ENCODE measurements at places on chromosomes 6 and 20.

DNA sequence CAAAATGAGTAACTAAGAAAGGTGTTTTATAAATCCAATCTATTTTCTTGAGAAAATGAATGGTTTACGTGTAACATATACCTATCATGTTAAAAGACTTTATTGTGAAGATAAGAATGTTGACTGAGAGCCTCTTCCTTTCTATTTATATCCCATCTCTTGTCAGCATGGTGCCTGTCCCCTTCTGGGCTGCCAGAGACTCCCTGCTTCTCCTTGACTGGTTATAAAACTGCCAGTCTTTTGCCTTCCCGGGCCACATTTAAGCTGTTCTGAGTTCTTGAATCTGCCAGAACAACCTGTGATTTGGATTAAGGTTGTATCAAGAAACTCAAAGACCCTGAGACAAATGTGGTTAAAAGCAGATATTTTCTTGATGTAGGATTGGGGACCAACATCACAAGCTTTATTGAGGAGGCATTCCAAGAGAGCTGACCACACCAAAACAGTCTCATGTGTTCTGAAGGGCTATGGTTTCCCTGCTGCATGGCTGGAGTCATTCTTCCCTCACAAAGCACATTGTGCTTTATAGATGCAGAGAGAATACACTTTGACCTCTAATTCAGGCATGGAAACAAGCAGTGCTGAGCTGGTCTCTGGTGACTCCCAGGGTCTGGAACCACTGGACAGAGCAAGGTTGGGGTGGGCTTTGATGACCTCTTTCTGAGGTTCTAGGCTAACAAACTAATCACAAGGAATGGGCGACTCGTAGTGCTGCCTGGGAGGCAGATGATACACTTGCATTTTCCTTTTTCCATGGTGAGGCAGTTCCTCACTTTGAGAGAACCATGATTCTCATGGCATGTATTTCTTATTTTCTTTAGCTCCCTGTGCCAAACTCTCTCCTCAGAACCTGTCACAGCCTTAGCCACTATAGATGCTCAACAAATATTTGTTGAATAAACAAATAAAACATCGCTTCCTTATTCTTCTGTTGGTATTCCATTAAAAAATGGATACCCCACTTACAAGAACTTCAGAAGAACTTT lies 205.0 kb upstream of the PREP start:
- DNase-seq = no peak

DNA sequence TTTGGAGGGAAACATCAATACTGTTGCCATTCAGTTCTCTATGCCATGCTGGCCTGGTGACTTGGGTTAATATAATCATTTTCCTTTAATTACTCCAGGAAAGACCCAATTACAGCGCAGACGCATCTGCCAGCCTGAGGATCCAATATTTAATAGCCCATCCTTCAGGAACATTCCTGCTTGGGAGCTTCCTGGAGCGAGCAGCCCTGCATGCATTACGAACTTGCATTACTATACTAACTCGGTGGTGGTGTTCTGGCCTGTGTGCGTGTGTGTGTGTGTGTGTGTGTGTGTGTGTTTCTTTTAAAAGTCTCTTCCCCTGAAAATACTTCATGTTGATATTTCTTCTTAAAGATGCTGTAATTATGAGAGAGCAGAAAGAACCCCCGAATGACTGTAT lies 26.5 kb downstream of the PMEPA1 start:
- DNase-seq = no peak

DNA sequence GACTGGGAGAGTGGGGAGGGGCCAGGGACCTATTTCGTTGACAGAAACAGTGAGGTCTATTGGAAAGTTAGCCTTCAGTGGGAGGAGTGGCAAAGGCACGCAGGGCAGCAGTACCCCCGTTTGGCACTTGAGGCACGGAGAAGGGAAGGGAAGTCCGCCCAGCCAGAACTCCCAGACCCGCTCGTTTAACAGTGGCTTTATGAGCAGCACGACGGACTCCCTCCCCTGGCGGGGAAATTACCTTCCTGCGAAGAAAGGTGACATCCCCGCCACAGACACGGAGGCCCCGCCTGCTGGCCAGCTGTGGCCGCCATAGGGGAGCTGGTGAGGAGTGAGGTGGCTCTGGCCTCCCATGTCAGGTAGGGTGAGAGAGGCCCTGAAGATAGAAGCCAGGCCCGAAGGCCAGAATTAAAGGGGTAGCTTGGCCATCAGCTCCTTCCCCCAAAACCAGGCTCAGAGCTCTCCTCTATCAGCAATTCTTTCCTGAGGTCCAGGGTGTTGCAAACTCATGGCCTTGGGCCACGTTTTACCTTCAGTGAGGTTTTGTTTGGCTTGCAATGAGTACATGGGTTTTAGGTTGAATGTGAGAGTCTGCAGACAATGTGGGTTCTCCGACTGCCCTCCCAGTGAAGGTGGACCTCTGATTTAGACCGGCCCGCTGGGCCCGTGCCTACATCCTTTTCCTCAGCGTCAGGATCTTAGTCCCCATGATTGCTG lies 123.7 kb downstream of the MRPL14 start:
- no peak for DNase-seq

- DNase-seq = peak; percentile 32
These were observed 225.1 kb upstream of the FERMT1 start for GRCh38 chr20:6347916-6348315.

DNA sequence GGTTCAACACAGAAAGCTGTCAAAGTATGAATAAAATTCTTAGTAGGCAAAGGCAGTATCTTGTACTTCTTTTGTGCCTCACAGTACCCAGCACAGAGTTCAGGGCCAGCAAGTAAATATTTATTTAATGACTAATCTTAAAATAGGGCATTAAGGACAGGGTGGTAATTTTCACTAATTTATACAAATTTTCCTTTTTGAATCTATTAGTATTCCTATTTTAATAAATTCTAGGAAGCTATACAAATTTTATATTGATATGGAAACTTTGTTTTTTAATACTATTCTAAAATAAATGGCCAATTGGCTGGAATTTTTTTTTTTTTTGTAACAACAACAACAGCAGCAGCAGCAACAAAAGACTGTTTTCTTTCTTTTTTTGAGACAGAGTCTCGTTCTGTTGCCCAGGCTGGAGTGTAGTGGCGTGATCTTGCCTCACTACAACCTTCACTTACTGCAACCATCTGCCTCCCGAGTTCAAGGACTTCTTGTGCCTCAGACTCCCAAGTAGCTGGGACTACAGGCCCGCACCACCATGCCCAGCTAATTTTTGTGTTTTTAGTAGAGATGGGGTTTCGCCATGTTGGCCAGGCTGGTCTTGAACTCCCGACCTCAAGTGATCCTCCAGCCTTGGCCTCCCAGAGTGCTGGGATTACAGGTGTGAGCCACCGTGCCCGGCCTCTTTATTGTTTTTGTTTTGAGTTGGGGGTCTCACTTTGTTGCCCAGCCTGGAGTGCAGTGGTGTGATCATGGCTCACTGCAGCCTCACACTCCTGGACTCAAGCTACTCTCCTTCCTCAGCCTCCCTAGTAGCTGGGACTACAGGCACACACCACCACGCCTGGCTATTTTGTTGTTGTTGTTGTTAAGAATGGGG lies 85.2 kb downstream of the FKBP5 start:
- no peak for DNase-seq

DNA sequence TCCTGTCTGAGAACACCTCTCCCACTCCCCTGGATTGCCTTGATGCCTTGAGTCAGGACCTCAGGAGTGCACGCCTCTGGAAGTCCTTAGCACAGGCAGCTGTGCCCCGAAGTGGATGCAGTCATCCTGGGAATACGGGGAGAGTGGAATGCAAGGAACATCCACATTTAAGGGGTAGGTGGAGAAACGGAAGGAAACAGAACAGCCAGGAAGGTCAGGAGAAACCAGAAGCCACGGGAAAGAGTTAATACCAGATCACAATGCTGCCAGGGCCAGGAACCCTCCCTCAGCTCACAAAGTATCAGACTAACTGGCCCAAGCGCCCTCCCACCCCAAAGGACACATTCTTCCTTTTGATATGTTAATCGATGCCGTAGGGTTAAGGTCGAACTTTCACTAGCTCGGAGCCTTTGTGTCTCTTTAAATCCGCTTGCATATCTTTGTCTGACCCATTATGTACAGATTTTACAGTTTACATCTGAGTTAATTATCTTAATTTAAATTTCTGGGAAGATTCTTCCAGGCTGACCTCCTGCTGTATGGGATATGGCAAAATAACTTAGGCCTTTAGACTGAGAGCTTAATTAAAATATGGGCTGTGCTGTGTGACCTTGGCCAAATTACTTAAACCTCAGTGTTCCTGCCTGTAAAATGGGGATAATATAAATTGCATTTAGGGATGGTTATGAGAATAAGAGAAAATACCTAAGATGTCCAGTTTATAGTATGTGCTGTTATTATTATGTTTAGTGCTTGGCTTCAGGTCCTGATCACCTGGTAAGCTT lies 24.0 kb upstream of the CCND3 start:
- DNase-seq = no peak

DNA sequence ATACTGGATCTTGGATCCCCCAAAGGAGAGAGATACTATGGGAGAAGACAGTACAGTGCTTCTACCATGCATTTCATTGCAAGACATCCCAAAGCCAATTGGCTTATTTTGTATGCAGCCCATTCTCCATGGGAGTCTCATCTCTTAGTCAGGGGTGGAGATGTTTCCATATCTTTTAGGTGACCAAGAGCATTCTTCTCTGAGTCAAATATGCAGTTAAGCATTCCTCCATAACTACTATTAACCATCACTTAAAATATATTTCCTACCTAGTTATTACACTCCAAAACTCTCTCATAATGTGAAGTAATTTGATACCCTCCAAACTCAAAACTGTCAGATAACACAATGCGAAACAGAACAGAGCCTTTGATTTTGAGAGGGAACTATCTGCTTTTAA lies 542.6 kb downstream of the HDGFL1 start:
- no peak for DNase-seq

- no peak for DNase-seq
These were observed 98.3 kb downstream of the ELOVL5 start for GRCh38 chr6:53250176-53251032.

DNA sequence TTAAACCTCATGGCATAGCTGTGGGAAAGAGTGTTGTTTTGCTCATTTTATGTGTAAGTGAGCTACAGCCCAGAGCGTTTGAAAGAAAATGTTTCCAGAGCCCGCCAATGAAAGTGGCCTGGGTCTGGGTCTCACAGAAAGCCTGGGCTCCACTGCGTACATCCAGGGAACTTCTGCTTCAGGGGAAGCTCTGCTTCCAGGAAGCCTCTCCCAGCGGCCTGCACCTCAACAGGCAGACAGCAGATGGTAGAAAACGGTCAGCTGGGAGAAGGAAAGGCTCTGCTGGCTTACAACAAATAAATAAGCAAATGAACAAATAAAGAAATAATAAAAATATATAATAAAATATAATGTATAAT lies 270.5 kb upstream of the SUPT3H start:
- DNase-seq = no peak

GRCh38 chr20:36214684-36215256 lies 21.5 kb upstream of the AAR2 start:
- DNase-seq = no peak

GRCh38 chr6:14320332-14320731 lies 202.8 kb downstream of the CD83 start:
- no peak for DNase-seq

DNA sequence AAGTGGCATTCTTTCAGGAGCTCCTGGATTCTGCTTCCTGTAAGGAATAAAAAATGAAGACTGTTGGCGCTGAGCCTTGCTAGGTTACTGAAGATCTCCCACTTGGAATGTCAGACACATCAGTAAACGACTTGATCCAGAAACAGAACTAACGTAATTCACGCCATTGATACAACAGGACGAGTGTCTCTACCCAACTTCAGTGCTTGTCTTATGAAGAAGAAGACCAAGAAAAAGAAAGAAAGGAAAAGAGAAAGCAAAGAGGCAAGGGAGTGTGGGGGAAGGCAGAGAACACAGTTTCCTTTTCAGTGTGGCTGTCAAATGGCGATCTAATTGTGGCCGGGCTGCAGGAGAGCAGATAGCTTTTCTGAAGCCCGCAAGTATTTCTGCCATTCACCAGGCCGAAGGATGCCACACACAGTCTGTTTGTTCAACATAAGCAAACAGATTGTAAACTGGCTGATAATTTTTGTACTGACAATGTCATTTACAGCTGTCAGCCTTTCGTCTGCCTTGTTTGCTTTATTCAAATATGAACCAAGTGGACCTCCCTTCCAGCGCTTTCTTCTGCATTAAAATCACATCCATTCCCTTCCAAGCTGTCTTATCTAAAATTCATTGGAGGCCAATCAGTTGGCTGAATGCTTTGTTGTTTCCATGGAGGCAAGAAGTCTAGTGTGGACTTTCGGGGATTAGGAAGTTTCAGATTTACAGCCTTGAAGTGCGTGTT lies 180.6 kb downstream of the FOXA2 start:
- no peak for DNase-seq

- DNase-seq = no peak
These were observed 179.4 kb downstream of the ERMARD start for GRCh38 chr6:169930799-169931198.

GRCh38 chr6:166477647-166478365 lies 95.1 kb upstream of the MPC1 start:
- DNase-seq = no peak

DNA sequence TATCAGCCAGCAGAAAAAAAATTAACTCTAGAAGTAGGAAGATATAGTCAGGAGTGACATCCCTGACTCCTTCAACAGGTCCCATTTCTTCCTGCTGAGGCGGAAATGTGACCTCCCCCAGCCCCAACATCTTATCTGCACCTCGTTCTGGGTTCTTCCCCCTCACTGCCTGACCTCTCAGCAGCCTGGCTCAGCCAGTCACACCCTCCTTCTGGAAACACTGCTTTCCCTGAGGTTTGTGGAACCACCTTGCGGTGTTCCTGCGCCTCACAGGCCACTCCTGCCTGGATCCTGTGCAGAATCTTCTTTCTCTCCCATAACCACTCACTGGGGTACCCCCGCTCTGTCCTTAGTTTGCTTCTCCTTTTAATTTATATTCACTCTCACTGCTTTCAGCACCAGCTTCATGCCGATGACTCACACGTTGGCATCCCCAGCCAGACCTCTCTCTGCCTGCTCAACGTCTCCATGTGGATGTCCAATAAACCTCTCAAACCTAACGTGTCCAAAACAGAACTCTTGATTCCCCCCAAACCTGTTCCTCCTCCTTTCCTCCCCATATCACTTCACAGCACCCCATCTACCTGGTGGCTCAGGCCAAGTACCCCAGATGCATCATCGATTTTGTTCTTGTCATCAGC lies 222.8 kb upstream of the PLN start:
- DNase-seq = no peak

GRCh38 chr20:36817496-36817895 lies 43.9 kb upstream of the DSN1 start:
- DNase-seq = no peak

DNA sequence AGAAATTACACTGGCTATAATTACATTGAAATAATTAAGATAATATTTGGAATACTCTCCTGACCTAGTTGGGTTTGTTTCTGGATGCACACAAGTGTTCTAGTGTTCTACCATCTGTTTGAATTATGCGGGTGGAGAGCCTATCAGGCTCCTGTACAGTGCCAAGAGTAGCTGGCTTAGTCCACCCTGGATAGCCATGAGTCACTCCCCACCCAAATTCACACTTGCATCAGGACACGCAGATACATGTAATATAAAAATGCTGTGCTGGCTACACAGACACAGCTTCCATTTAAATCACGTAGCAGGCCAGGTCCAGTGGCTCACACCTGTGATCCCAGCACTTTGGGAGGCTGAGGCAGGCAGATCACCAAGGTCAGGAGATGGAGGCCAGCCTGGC lies 686.2 kb upstream of the SLC35B3 start:
- no peak for DNase-seq

- DNase-seq = no peak
These were observed 60.3 kb downstream of the TSHZ2 start for GRCh38 chr20:53032478-53032932.

GRCh38 chr6:26199773-26200764 lies 112.8 kb downstream of the HFE start:
- peak; percentile 96 for DNase-seq
